Cerebellum (tissue), 4 donors: ENCODE measurements at places on chromosomes 6 and 20. TPM values are rescaled to one million over a fixed set of nuclear protein-coding genes. Genes with fewer than 3 reads are reported as not detected.
A peak's percentile ranks its signal among the peaks of the same experiment; 100 is the strongest.

DNA sequence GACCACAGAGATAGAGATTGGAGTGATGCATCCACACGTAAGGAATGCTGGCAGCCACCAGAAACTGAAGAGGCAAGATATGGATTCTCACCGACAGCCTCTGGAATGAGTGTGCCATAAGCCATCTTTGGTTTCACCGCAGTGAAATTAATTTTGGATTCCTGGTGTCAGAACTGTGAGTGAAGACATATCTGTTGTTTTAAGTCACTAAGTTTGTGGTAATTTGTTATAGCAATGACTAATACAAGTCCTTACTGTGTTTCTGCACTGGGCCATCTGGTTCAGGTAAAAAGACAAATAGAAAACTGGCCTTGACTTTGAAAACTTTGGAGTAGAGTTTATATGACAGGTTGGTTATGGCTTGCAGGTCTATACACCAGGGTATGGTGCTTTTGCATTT is 261.9 kb downstream of the PHF3 start:
- DNase-seq = no peak

- no peak for DNase-seq
Measured at GRCh38 chr6:98775205-98775604, 59.2 kb upstream of the POU3F2 start.

DNA sequence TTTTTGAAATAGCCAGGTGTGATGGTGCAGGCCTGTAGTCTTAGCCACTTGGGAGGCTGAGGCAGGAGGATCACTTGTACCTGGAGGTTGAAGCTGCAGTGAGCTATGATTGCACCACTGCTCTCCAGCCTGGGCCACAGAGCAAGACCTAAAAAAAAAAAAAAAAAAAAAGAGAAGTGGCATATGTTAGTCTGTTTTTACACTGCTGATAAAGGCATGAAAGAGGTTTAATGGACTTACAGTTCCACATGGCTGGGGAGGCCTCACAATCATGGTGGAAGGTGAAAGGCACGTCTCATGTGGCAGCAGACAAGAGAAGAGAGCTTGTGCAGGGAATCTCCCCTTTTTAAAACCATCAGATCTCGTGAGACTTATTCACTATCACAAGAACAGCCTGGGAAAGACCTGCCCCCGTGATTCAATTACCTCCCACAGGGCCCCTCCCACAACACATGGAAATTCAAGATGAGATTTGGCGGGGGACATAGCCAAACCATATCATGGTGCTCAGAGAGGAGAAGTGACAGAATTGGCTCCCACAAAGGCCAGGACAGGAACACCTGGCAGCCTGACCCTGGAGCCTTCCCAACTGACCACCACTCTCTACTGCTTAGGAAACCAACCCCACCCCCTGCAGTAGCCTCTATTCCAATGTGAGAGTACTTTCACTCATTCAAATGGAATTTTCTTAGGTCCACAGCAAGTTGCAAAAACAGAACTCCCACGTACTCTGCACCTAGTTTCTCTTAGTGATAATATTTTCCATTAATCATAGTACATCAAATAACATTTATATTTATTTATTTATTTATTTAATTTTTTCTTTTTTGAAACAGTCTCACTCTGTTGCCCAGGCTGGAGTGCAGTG is 29.8 kb downstream of the ARHGAP40 start:
- no peak for DNase-seq

- DNase-seq = no peak
Measured at GRCh38 chr6:132045877-132046276, 94.7 kb upstream of the CCN2 start.

- no peak for DNase-seq
Measured at GRCh38 chr6:119764927-119765681, 415.5 kb upstream of the MAN1A1 start.

DNA sequence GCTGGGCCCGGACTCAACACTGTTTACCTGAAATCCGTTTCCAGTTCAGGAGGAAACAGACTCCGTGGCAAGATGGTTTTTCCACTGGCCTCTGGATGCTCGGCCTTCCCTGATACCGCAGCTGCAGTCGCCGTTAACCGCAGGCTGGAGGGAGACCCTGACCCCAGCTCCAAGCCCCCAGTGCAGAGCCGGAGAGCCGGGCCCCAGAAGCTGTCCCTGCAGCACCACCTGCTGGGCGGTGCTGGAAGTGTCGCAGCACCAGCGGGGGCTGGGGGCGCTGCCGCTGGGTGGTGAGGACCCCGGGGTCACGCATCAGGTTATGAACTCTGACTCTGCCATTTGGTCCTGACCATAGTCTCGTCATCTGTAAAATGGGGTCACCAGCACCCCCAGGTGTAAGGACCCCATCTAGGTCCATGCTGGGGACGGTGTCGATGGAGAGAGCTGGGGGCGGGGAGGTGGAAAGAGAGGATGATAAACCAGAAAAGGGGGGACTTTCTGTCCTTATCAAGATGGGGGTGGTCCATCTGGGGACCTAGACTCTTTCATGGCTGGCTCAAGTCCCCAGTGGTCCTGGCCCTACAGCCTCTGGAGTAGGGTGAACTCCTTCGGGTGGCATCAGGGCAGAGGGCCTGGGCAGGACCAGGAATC is 20.8 kb upstream of the CHRNA4 start:
- DNase-seq = peak; percentile 67

DNA sequence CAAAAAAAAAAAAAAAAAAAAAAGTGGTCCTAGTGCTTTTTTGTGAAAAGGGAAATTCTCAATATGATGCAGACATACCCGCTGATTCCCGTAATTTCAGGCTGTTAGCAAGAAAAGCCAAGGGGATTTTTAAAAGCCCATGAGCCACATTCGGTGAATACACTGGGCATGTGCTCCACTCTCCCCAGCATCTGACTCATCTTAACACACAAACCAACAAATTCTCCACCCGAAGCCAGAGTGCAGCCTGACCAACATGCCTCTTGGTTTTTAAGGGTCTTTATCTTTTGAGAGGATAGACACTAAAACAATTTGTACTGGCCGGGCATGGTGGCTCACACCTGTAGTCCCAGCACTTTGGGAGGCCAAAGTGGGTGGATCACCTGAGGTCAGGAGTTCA is 45.5 kb upstream of the CD83 start:
- no peak for DNase-seq

- no peak for DNase-seq
Measured at GRCh38 chr6:84976526-84977362, 212.3 kb upstream of the TBX18 start.

ETV7 gene
- total RNA-seq = not detected

MRS2 gene
- 16.8 TPM for total RNA-seq

FOXQ1 gene
- 2.4 TPM for total RNA-seq

TGM6 gene
- not detected for total RNA-seq
